Dorsolateral prefrontal cortex (tissue), 122 donors: ENCODE measurements at places on chromosomes 1 and 21.

GRCh38 chr1:229037806-229038405 is 233.0 kb upstream of the RAB4A start:
- DNase-seq = no peak

- peak; percentile 64 for DNase-seq
These were observed 8.2 kb downstream of the LMNA start for GRCh38 chr1:156122519-156123355.

GRCh38 chr1:7401814-7402547 is 369.1 kb upstream of the VAMP3 start:
- DNase-seq = no peak

GRCh38 chr1:27601771-27602461 is 2.0 kb downstream of the AHDC1 start:
- no peak for DNase-seq

DNA sequence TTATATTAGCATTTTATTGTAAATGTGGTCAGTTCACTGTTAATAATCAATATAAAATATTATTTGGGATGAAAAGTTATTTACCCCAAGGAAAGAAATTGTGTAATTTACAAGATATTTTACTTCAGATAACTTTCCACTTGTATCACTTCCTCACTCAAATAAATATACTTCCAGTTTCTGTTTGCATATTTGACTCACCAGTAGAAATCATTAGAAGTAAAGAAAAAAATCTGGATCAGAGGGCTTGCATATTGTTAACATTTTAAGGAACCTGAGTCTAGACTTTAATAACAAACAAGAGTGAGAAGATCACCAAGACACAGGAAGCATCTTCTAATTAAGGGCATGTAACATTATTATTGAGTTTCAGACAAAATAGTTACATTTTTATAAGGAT is 347 bp upstream of the KRTAP20-4 start:
- no peak for DNase-seq

DNA sequence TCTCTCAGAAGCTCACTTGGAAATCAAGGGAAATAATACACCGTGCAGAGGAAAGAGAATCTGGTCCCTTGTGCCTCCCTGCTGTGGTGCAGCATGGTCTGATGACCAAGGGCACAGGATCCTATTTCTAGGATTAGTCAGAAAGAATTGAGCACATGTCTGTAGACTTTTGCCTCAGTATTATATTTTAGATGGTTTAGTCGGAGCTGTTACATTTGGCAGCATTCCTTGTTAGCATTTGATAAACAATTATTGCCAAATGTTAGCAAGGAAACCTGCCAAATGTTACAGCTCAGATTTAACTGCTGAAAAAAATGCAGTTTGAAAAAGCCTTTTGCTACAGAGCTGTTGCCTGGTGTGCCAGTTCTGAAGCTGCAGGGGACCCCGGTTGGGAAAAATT is 183.5 kb upstream of the DPYD start:
- no peak for DNase-seq

DNA sequence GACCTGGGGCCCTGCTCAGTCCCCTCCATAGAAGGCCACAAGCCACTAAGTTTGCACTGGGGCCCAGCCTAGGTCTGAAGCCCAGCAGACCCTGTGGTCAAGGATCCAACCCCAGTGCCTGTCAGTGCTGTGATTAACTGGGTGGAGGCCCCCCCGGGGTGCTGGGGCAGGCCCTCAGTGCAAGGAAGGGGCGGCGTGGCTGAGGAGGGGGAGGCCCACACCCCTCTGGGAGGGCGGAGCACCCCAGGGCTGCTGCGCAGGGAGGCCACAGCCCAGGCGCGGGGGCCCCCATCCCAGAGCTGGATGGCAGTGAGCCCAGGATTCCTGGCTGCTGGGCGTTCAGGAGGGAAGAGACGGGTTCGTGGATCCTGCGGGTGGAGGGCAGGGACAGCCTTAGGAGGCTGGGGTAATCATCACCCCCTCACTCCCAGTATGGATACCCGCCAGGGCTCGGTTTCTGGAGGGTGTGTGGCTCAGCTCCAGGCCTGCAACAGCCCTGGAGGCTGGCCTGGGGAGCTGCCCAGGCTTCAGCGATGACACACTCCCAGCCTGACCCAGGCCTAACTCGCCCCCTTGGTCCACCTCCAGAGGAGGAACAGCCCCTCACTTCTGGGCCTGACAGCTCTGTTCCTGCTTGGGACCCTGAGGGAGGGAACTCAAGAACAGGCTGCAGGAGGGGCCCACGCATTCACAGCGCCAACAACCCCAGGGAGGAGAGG is 890 bp downstream of the GJC2 start:
- DNase-seq = peak; percentile 68

GRCh38 chr1:151834239-151834638 is 2.6 kb upstream of the RORC start:
- DNase-seq = no peak
